Cortex of kidney (tissue), 1 donor: ENCODE measurements at places on chromosomes 3 and 15.

GRCh38 chr15:66700802-66701421 lies 1.1 kb upstream of the SMAD6 start:
- peak; percentile 49 for DNase-seq

- no peak for DNase-seq
Observed at GRCh38 chr15:57440799-57441198, 64.5 kb downstream of the CGNL1 start.

DNA sequence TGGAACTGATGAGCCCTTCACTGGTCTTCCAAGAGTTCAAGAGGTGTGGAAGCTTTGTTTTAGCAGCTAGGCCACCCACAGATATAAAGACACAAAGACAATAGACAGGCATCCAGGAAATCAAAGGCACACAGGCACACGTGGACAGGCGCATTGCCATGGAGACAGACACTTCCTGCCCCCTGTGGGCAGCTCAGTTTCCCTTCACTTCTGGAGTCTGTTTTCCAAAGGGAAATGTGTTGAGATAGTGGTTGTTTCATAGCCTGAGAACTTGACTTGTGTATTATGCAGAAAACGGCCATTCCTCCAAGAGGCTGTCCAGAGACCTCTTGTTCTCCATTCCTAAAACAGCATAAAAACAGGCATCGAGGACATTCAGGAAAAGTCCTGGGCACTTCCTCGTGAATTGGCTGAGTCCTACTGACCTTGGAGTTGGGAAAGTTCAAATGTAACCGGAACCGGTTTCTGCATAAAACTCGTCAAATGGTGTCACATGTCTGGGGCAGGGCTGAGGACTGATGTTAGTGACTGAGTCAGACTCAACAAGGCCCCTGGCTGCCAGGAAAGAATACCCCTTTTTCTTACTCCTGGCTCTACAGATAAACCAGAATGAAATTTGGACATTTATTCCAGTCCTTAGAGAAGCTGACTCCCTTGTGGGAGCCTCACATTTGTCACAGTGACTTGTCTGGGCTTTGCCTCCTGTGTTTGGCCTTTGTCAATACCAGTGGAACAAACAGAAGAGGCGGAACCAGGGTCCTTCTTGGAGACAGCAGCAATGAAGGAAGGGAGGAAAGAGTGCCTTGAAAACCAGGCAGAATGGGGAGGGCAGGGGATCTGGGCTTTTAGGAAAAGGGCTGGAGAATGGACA lies 1.3 kb downstream of the ALPK3 start:
- no peak for DNase-seq

- DNase-seq = no peak
Observed at GRCh38 chr15:67809441-67809840, 15.9 kb upstream of the SKOR1 start.

DNA sequence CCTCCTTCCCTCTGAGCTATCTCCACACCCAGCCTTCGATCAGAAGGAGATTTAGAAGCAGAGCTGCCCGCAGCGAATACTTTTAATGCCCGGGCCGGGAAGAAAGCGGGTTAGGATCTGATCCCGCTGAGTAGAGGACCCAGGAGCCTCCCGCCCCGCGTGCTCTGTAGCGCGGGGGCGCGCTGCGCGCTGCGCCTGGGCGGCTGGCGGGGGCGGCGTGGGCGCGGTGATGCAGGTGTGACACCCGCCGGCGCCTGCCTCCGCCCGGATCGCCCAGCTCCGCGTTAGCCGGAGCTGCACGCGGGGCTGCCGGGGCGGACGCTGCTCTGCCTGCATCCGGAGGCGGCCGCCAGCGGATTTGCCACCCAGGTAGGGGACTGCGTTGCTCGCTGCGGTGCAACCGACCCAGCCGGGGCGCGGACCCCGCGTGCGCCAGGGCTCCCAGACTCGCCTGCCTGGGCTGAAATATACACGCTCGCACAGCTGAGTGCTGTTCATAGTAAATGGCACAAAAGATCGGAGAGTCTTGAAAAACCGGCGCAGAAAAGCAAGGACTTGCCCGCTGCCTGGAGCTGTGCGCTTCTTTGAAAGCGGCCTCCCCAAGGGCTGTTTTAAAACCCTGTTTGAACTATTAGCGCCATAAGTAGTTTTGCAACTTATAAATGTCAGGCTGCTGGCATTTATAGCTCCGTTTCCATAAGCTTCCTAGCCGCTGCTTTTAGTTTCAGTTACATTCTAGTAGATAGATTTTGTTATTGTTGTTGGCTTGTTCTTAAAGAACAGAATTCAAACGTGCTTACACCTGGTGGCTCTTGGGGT lies at the start of gene SV2B:
Gene SV2B, plus strand, starts transcription at position 263 of the 819 bp plus-strand sequence. CDS start 126,007 bp downstream, outside the sequence.
- DNase-seq = no peak

GRCh38 chr3:11282250-11283138 lies 10.3 kb downstream of the ATG7 start:
- no peak for DNase-seq

DNA sequence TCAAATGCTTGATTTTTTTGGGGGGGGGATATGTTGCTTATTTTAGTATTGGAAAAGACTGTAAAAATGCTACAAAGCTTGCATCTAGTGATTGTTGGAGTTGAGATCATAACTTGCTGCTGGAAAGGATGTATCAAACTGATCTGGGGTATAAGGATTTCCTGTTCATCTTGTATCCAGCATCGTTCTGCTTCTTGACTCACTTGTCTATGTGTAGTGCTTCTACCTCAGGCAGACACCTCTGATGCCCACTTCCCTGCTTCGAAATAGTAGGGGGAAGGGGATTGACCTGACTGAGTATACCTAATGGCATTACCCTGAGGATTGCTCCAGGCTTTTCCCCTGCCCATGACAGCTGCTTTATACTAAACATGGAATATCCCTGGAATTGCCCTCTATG lies 42.7 kb downstream of the STT3B start:
- no peak for DNase-seq

DNA sequence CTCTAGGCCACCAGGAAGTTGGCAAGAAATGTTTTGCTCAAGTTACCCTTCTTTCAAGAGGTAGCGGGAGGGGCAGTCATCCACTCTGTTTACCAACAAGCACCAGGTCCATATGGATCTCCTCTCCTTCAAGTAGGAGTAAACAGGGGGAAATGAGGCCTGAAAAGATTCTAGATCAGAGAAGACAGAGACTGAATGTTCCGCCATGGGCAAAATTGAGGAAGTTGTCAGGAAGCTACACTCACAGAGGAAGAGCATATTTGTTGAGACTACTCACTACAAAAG lies 81.6 kb downstream of the KLF15 start:
- DNase-seq = no peak

DNA sequence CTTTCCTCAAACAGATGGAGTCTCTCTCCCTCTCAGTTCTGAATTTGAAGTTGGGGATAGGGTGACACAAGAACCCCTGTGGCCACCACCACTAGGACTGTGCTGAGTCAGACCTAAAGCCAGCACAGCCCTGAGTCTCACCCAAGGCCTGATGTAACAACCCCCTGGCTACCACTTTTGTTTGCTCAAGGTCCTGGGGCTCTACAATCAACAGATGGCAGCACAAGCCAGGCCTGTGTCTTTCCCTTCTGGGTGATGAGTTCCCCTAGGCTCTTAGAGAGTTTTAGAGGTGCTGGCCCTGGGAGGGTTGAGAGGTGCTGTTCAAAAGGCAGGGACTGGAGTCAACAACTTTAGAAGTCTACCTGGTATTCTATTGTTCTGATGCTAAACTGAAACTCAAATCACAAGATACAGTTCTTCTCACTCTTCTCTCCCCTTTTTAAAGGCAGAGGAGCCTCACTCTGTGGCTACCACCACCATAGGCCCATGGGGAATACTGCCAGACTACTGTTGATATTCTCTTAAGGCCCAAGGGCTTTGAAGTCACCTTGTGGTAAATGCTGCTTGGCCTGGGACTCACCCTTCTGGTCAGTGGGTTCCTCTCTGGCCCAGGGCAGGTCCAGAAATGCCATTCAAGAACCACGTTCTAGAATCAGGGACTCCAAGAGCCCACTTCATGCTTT lies 6.5 kb downstream of the OR5K4 start:
- DNase-seq = no peak

DNA sequence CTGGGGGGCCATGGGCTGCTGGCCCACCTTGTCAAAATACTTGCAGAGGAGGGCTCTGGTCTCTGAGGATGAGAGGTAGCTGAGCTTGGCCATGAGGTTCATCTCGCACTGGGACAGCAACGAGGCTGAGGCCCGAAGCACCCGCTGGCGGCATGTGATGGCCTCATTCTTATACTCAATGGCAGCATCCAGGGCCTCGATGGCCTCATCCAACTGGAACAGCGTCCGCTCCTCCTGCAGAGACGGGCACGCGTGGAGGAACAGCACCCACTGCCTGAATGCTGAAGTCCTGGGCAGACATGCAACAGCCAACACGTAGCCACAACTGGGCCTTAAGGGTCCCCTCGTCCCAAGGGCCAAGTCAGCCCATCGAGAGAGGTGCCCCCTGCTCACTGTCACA lies 25.0 kb downstream of the KIF7 start:
- DNase-seq = no peak

- no peak for DNase-seq
Observed at GRCh38 chr3:112672716-112673541, 32.0 kb upstream of the CCDC80 start.

GRCh38 chr15:51107612-51108011 lies 12.9 kb upstream of the TNFAIP8L3 start:
- DNase-seq = no peak

GRCh38 chr3:23254282-23254681 lies 51.2 kb downstream of the UBE2E2 start:
- DNase-seq = no peak
